ENCODE measurements at places on chromosomes 2 and 18. TPM values are rescaled to one million over a fixed set of nuclear protein-coding genes. Genes with fewer than 3 reads are reported as not detected.
A peak's percentile ranks its signal among the peaks of the same experiment; 100 is the strongest.

TTR gene
- not detected for total RNA-seq

DNA sequence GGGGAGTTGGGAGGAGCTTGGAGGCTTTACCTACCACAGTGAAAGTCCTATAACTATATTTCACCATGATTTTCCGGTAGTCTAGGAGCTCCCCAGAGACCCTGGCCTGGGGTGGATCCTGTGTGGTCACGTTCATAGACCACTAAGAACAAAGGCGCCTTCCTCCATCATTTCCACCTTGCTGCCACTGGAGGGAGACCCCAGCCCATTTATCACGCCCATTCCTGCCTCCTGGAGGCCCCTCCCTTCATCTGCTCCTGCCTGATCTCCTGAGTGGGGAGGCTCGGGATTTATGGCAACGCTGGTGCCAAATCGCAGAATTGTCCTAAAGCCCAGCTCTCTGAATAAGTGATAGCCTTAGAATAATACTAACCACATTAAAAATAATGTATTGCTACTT lies 507.6 kb upstream of the SPHKAP start:
- no peak for DNase-seq

DNA sequence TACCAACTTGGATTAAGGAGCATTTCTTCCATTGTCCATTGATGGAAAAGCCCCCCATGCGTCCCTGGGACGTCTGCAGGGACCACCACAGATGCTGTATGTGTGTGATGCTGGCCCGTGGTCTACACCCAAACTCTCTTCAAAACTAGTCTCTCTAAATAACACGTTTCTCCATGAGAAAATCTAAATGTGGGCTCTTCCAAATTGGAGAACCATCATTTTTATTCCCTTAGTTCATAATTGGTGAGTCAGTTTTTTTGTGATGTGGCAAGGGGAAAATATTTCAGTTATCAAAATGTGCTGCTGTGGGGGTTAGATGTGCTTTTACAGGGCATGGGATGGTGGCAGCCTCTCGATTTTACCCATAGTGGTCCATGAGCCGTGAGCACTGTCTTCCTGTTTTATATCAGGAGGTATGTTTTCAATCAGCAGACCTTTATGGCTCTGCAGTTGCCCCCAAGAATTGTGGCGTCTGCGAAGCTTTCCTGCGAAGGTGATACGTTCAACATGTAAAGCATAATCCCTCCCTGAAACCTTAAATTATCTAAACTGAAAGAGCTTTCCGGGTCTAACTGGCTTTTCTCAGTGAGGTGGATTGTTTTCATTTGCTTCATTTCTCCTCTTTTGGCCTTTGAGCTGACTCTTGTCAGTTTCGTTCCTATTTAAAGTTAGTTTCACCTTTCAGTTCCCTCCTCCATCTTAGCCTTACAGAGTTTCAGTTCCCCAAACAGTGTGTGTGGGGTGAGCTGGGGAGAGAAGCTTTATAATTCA lies 78.4 kb downstream of the SETBP1 start:
- DNase-seq: peak; percentile 95

DNA sequence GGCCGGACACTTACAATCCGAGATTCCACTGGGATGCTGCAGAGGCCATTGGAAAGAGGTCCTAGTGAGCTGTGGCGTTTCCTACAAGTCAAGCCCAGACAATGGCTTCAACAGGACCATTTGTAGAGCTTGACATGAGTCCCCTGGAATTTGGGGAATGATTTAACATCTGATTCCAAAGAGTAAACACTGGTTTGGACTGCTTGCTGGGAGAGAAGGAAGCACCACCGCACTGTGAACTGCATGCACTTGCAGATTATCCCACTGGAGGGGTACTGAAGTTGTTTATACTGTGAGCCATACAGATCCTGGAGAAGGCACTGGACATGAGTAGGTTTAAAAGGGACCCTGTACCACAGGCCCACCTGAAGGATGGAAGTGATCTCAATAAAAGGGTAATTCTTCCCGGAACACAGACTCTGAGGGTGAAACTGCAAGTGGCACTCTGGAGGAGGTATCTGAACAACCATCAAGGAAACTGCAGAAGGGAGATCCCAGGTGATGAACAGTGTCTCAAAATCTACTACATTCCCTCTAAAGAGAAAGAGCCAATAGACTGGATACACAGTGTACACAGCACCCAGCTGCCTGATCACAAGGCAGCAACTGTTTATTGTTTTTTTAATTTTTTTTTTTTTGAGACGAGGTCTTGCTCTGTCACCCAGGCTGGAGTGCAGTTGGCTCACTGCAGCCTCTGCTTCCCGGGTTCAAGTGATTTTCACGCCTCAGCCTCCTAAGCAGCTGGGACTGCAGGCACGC lies 4.3 kb upstream of the RAB6C start:
- DNase-seq: no peak
